ENCODE measurements at places on chromosomes 13 and 19.

DNA sequence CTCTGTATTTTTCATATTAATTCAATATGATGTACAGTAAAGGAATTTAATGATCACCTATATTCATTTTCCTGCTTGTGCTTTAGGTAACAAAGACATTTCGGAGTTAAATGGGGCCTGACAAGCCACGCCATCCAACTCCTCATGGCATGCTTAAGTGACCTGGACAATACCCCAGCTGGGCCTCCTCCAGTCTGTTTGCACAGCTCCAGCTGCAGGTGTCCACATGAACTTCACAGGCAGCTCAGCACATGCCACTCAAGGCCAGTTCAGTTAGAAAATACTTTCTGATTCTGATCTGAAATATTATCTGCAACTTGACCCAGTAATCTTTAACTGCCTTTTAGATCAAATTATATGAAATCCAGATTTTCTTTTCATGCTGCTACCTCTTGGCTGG is 89.6 kb upstream of the SLC15A1 start:
- no peak for DNase-seq

DNA sequence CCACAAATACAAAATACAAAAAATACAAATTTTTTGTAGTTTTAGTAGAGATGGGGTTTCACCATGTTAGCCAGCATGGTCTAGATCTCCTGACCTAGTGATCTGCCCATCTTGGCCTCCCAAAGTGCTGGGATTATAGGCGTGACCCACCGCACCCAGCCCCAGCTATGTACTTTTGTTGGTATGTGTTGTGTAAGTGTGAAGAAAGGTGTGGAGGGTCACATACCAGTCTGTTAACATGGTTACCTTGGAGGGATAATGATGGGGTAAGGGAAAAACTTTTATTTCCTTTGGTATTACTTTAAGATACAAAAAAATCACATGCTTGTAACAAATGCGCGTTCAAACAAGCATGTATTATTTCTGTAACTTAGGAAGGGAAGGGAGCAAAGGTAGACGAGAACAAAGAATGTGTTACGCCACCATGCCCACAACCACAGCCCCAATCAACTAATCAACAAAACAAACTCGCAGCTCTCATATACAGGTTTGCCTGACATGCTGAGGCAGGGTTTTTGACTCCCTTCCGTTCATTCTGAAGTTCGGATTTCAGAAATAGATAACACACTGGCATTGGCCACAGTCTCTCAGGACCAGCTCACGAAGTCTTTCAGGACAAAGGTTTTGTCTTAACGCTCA is 13.5 kb upstream of the VWA8 start:
- DNase-seq: no peak

GRCh38 chr13:30142486-30143211 is 164.7 kb downstream of the KATNAL1 start:
- no peak for DNase-seq

DNA sequence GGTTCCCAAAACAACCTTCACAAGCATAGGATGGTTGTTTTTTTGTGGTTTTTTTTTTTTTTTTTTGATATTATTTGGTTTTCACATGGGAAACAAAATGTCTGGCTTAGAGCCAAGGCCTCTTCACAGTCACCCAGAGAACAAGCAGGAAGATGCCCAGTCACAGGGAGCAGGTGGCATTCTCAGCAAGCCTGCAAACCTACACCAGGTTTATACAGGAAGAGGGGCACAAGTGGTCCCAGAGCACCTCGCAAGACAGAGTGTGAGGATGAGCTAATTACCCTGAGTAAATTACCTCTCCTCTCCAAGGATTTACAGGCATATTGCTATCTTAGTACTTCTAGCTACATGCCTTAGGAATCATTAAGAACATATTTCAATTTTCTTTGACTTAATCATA is 1375.6 kb downstream of the EFNB2 start:
- no peak for DNase-seq

DNA sequence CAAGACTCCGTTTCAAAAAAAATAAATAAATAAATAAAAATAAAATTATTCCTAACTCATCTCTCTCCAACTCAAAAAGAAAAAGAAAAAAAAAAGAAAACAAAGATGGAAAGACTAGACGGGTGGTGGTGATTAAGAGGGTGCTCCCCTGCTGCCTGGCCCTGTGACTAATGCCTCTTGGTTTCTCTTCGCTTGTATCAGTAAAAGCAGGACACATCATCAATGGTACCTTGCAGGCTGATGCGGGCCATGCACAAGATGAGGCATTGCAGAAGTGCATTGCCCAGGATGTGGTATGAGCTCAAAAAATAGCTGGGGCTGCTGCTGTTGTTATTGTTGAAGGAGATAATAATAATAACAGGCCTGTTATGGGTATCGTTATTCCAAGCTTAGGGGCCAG is 14.6 kb downstream of the ACER1 start:
- DNase-seq: no peak

DNA sequence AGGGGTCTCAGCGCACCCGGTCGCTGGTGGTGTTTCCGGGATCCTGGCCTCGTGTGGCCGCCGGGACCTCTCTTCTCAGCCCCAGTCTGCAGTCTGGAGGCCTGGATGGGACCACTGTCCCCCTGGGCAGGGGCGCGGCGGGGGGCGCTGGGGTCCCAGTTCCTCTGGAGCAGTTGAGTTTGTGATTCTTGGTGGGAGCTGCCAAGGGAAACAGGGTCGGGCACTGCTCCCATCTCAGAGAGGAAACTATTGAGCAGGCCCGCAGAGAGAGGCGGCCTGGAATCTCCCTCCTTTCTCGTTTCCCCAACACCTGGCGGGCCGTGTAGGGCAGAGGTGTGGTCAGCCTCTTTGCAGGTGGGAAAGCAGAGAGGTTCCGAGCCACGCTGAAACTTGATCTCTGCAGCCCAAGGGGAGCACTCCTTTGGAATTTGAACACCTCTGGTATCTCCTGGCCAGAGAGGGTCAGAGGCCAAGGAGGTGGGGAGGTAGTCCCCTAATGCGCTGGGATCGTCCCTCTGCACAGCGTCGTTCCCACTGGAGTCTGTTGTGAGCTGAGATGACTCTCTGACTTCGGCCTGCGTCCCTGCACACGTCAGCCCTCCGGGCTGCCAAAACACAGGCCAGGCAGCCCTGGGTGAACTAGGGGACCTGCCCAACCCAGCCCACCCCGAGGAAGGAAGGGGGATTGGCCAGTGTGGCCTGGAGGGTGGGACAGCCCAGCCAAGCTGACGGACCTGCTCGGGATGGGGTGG is 741 bp downstream of the PLEKHF1 start:
- no peak for DNase-seq

DNA sequence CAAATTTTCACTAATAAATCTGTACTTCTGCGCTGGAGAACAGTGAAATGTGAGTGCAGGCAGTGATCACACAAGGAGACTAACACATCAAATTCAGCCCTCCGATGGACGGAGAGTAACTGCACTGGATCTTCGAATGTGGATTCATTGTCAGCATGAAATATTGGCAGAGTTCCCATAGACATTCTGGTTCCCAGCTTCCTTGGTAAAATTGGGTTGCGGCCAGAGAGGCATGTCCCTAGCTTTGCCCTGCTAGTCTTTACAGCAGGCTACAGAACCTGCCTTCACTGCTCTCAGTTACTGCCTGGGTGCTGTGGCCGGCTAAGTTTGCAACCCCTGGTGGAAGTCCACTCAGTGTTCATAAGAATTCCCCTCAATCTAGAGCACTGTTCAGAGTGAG is 32.3 kb upstream of the UQCRFS1 start:
- DNase-seq: no peak

- DNase-seq: no peak
These were observed 29.5 kb upstream of the KBTBD6 start for GRCh38 chr13:41162151-41162550.

- peak; percentile 21 for DNase-seq
These were observed 26.6 kb downstream of the CBY2 start for GRCh38 chr13:45728759-45729158.

GRCh38 chr19:18266771-18267686 is 7.2 kb downstream of the IQCN start:
- no peak for DNase-seq

DNA sequence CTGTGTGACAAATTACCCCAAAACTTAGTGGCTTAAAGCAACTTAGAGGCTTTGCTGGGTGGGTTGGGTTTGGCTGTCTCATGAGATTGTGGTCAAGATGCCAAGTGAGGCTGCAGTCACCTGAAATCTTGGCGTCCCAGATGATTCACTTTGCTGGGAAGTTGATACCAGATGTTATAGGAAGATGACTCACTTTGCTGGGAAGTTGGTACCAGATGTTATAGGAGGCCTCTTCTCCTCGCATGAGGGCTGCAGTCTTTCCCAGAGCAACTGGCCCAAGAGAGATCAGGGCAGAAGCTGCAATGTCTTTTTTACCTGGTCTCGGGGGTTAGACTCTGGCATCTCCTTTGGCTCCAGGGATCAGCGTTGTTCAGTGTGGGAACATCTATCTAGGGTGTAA is 16.8 kb downstream of the TEX29 start:
- DNase-seq: no peak

GRCh38 chr19:38932425-38933179 is 1.9 kb downstream of the MRPS12 start:
- DNase-seq: peak; percentile 31

DNA sequence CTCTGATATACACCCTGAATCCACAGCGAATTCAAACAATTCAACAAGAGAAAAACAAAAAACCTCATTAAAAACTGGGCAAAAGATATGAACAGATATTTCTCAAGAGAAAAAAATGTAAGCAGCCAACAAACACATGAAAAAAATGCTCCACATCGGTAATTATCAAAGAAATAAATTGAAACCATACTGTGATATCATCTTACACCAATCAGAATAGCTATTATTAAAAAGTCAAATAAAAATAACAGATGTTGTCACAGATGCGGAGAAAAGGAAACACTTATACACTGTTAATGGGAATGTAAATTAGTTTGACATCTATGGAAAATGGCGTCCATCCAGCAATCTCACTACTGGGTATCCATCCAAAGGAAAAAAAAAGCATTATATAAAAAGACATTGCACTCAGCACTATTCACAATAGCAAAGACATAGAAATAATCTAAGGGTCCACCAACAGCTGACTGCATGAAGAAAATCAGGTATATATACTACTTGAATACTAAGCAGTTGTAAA is 1495.0 kb upstream of the PCDH20 start:
- no peak for DNase-seq

DNA sequence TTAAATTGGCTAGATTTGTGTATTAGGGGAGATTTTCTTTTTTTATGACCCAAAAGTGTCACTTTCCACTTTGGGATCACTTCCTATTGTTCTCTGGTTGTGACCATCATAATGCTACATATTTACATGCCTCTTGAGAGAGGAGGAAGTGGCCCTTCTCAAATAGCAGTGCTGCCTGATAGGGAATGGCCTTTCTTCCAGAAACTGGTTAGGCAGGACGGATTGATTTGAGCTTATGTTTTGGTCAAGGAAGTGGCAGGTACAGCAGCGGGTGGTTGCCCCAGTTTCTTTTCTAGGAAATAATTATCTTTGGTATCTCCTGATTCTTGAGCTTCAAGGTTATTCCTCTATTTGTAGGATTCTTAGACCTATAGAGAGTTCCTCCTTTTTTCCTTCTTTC is 21.9 kb upstream of the WTIP start:
- DNase-seq: no peak

DNA sequence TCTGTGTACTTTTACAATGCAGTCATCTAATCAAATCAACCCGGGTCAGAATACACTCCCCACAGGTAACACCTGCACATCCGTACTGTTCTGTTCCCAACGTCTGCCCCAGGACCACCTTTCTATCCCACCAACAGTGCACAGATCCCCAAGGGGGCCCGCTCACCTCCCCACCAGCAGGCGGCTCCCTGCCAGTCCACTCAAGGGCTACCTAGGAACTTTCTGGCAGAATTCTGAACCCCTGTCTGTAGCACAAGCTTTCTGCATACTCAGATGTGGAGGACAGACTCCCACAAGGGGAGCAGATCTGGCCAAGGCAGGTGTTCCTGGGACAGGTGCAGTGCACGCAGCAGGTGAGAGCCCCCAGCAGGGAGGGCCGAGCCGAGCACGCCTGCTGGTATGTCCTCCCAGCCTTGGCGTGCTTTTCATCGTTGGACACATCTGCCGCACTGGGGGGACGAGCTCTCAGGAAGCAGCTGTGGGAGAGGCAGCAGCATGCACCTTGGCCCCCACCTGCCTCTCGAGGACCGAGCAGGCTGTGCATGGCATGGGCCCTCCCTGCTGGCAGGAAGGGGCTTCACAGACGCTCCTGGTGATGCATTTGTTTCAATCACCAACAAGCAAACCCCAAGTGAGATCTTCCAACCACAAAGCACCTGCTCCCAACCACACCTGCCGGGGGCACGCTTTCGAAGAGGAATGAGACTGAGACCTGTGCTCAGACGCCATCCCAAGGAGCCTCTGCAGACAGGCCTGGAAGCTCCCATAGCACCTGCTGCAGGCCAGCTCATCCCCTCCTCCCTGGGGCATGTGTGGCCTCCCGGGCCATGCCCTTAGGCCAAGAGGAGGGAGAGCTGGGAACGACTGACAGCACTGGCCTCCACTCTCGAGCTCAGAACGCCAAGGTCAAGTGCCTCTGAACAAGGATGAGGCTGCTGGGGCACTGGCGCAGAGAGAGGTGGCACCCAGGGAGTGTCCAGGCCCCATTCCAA is 35.9 kb downstream of the RAB20 start:
- peak; percentile 27 for DNase-seq

GRCh38 chr19:670609-671075 is 5.5 kb upstream of the FSTL3 start:
- no peak for DNase-seq

DNA sequence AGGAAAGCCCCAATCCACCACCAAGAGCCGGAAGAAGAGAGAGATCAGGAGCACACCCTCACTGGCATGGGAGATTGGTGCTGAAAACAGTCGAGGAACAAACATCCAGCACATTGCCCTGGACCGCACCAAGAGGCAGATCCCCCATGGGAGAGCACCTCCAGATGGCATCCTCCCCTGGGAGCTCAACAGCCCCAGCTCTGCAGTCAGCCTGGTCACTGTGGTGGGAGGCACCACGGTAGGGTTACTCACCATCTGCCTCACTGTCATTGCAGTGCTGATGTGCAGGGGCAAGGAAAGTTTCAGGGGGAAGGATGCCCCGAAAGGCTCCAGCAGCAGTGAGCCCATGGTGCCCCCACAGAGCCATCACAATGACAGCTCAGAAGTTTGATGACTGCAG is 110.2 kb downstream of the STOML3 start:
- DNase-seq: no peak

GRCh38 chr19:29858000-29858596 is 46.3 kb downstream of the CCNE1 start:
- DNase-seq: no peak

DNA sequence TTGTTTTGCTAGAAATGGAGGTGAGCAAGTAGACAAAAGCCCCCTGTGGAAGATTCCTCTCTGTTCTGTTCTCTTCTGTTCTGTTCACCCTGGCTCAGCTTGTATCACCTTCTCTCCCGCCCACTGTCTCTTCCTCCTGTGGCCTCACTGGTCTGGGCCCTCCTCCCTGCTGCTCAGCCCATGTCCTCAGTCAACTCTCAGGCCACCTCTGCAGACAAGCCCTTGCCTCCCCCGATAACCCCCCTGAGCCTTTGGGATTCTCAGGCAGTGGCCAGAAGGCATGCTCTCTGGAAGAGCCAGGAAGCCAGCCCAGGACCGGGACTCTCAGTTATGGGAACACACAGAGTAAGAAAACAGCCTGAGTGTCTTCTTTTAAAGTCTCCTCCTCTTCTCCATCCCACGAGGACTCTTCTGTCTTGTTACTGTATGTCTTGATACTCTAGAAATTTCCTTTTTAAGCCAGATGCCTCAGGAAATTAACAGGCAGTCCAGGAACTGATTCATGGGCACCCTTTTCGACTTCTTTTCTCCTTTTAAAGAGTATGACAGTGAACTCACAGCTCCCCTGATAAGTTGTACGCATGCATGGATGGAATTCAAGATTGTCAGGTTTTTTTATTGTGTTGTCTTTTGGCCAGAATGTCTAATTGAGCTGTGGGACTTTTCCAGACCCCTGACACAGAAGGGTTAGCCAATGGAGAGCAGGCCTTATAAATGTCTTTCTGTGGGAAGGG is 33.7 kb downstream of the SHISA2 start:
- DNase-seq: no peak
